Esophagus squamous epithelium (tissue), 5 donors: ENCODE measurements at places on chromosomes 2 and 18. TPM values are rescaled to one million over a fixed set of nuclear protein-coding genes. Genes with fewer than 3 reads are reported as not detected.
A peak's percentile ranks its signal among the peaks of the same experiment; 100 is the strongest.

- DNase-seq, result no peak
Observed at GRCh38 chr2:226738821-226739544, 60.6 kb downstream of the IRS1 start.

Gene SRD5A2
- not detected for total RNA-seq

- no peak for DNase-seq
Observed at GRCh38 chr2:121647396-121647795, 1.9 kb downstream of the CLASP1 start.

GRCh38 chr2:98521266-98521665 lies 76.6 kb downstream of the INPP4A start:
- DNase-seq, result no peak

DNA sequence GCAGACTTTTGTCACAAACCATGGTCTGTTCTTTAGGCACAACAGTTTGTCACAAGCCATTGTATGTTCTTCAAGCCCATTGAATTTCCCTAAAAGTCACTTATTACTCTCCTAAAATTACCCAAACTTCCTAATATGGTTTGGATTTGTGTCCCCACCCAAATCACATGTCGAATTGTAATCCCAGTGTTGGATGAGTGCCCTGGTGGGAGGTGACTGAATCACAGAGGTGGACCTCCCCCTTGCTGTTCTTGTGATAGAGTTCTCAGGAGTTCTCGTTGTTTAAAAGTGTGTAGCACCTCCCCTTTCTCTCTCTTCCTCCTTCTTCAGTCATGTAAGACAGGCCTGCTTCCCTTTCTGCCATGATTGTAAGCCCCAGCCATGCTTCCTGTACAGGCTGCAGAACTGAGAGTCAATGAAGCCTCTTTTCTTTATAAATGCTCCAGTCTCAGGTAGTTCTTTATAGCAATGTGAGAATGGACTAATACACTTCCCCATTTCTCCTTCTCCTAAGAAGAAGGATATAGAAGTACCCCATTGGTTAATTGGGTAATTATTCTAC lies 11.2 kb upstream of the GYPC start:
- no peak for DNase-seq

Gene ZFP36L2
- total RNA-seq, result 87.7 TPM

Gene GAL3ST2
- total RNA-seq, result 0.38 TPM

DNA sequence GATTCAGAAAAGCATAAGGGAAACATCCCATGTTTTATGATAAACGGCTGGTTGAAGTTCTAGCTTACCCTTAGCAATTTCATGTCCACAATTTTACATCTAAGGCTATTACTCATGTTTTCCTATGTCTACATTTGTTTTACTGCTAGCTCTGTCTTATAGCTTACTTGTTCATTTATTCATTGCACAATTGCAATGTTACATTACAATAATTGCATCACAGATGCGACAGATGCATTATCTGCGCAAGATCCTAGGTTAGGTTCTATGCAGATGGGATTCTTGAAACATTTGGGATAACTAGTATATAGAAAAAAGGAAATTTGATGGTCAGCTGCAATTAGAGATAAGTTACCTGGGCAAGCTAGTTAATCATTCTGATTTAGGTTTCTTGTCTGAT lies 108.4 kb downstream of the ARHGAP28 start:
- no peak for DNase-seq

- no peak for DNase-seq
Observed at GRCh38 chr18:71673498-71673897, 870.6 kb downstream of the CBLN2 start.

Gene CREG2
- 0.38 TPM for total RNA-seq

DNA sequence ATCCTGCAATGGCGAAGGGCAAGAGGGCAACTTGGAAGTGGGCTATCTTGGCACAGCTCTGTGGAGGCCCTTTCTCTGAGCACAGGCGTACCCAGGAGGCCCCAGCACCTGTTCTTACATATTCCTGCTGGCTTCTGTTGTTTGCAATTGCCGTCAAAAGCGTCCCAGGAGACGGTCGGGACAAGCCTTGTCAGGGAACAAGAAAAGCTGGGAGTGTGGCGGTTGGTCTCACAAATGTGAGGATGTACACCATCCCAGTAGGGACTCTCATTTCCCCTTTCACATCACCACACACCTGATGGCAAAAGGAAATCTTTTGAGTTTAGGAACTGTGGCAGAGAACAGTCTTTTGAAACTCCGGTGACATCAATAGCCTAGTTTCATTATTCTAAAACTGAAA lies 94.7 kb upstream of the EFEMP1 start:
- no peak for DNase-seq

Gene GIGYF2
- total RNA-seq, result 56.2 TPM

Gene OSBPL6
- 3.8 TPM for total RNA-seq

Gene LNPK
- total RNA-seq, result 22.8 TPM

GRCh38 chr2:216507220-216508160 lies 8.8 kb downstream of the RPL37A start:
- DNase-seq, result no peak

GRCh38 chr18:12394428-12394827 lies 13.3 kb upstream of the PRELID3A start:
- DNase-seq, result no peak

- DNase-seq, result no peak
Observed at GRCh38 chr2:37323176-37323780, 1.4 kb downstream of the PRKD3 start.

GRCh38 chr2:239201531-239201876 lies 199.3 kb downstream of the HDAC4 start:
- no peak for DNase-seq

DNA sequence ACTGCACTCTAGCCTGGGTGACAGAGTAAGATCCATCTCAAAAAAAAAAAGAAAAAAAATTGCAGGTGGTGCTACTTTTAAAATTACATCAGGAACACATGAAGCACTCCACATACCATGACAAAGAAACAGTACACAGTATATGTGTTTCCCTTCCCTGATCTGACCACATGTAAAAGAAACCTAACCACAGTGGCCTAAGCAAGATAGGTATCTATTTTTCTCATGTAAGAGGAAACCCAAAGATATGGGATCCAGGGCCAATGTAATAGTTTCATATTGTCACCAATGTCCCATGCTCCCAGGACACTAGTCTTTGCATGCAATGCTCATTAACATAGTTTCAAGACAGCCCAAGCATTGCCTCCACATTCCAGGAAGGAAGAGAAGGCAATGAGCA lies 99.9 kb downstream of the DYM start:
- no peak for DNase-seq

DNA sequence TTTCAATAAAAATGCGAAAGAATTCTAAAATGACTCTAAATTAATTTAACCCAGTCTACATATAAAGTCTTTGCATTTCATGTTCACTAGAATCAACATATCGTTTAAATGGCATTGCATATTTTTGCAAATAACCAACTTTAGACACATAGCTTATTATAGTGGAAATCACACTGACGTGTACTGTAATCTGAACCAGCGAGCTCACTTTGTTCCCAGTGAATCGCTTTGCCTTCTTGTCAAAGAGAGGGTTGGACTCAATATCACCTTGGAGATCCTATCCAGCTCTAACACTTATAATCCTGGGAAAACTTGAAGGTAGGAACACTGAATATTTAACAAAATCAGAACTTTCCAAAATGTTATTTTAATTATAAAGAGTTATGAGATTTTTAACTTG lies 108.2 kb downstream of the GALNT1 start:
- no peak for DNase-seq

Gene GRHL1
- total RNA-seq, result 112 TPM

GRCh38 chr2:203897544-203897943 lies 30.0 kb downstream of the CTLA4 start:
- DNase-seq, result no peak

- DNase-seq, result no peak
Observed at GRCh38 chr18:23036660-23037201, 98.6 kb upstream of the CABLES1 start.

DNA sequence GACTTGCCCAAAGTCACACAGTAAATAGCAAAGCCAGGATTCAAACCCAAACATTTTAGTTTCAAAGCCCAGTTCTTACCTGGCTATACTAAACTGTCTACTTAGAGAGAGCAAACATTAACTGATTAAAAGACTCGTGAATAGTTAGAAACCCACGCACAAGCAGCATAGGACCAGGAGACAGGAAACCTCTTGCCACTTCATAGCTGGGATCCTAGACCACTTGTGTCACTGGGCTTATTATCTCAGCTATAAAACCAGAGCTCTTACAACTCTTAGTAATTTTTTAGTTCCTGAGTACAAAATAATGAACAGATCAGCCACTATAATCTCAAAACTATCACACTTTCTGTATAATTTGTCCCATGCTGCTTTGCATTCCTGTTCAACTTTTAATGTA lies 2.4 kb upstream of the AAK1 start:
- DNase-seq, result no peak

DNA sequence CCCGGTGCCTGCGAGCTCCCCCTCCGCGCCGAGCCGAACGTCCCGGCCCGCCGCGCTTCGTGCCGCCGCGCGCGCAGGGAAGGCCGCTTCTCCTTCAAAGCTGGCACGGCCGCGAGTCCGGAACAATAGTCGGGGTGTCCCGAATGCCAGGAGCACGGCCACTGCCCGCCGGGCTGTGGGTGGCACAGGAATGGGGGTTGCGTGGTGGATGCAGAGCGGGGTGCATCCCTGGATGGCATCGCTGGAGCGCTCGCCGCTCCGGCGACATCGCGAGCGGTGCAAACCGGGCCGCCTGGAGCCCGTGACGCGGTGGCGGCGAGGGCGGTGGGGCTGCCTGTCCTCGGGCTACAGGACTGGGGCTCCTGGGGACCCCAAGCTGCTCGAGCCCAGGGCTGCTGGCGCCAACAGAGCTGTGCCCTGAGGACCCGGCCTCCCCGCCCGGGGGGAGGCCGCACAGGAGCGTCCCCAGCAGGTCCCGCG lies 1.1 kb upstream of the SATB2 start:
- DNase-seq, result no peak

Gene TET3
- total RNA-seq, result 6.6 TPM

Gene UGT1A10
- total RNA-seq, result 18.5 TPM

Gene IL36A
- 54.9 TPM for total RNA-seq

GRCh38 chr2:237968048-237968862 lies 1.4 kb downstream of the UBE2F start:
- peak; percentile 17 for DNase-seq

GRCh38 chr2:207115715-207116364 lies 49.9 kb downstream of the KLF7 start:
- no peak for DNase-seq

- DNase-seq, result no peak
Observed at GRCh38 chr18:31850844-31851243, 90.2 kb upstream of the SLC25A52 start.

DNA sequence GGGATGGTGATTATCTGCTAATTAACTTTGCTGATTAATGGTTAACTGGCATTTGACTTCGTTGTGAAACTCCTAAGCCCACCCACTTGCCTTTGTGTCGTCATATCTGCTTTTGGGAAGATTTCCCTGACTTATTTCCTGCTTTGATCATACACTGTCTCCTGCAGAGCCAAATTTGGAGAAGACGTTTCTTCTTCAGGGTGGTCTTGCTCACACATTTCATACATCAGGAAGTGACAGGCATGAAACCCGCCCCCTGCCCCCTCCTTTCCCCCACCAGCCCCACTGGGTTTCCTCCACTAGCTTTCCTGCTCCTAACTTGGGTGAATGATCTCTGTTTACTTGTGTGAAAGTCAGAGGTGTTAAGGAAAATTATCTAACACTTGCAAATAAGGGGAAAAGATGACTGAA lies 300.1 kb downstream of the TSN start:
- DNase-seq, result no peak

GRCh38 chr2:112733456-112733855 lies 12.6 kb downstream of the NT5DC4 start:
- DNase-seq, result no peak

GRCh38 chr2:224793946-224794345 lies 77.8 kb upstream of the CCDC195 start:
- DNase-seq, result no peak

DNA sequence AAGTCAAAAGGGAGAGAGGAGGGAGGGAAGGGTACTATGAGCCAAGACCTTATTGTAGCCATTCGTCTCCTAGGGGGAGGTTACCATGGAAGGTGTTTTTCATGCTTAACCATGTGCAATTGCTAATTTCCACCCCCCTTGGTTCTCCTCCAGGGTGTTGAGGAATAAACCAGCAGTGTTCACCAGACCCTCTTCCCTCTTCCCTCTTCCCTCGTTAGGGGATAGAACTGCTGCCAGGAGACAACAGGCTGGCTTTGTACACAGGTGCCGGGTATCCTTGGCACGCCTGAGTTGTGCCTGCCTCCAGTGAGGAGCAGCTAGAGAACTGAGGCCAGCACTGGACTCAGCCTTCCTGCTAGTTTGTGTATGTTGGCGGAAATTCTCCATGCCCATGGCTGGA lies 41.1 kb upstream of the ARL5A start:
- DNase-seq, result no peak

Gene FEV
- total RNA-seq, result not detected

DNA sequence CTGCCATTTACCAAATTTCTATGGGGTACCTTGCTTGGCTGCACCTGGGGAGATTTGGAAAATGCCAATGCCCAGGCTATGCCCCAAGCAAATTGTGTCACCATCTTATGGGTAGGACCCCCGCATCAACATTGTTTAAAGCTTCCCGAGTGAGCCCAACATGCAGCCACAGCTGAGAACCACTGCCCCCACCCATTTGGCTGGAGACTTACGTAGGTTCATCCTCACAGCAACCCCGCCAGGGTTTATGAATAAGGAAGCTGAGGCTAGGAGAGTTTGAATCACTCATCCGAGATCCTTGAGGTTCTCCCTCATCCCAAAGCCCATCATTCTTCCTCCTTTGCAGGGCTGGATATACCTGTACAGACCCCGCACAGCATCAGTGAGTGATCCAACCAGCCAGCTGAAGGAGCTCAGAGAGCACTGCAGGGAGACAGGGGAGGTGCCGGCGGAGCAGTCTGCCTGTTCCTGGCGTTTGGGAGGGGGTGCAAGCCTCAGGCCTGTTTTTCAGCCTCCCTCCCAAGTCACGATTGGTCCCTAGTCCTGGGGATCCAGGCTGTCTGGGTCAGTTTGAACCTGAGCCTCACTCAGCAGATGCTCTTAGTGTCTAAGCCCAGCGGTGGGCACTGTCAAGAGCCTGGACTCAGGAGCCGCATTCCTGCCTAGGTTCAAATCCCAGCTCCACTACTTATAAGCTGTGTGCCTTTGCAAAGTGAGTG lies 164.9 kb downstream of the SMAD7 start:
- DNase-seq, result no peak

DNA sequence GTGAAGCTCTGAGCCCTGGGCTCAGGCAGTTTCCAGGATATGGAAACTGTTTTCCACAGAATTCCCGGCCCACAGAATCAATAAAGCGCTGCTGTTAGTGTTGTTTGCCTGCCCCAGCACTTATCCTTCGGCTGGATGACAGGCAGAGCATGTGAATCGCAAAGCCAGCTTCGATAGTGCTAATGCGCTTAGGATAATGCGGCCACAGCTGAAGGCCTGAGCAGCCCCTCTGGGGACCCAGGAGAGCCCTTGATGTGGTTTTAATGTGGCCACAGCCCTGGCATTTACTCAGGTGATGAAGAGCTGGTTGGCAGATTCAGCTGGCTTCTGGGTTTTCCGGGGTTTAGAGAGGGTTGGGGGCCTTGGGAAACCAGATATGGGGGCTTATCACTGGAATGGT lies 23.7 kb downstream of the PCARE start:
- DNase-seq, result no peak

- no peak for DNase-seq
Observed at GRCh38 chr2:232276733-232277313, 101.7 kb upstream of the ALPP start.

- no peak for DNase-seq
Observed at GRCh38 chr18:48828691-48829442, 121.9 kb downstream of the SMAD7 start.

- DNase-seq, result no peak
Observed at GRCh38 chr2:133812826-133813617, 244.8 kb upstream of the NCKAP5 start.

GRCh38 chr2:136013955-136014354 lies 28.5 kb upstream of the DARS1 start:
- DNase-seq, result no peak
